ENCODE measurements at places on chromosomes 13 and 19.

DNA sequence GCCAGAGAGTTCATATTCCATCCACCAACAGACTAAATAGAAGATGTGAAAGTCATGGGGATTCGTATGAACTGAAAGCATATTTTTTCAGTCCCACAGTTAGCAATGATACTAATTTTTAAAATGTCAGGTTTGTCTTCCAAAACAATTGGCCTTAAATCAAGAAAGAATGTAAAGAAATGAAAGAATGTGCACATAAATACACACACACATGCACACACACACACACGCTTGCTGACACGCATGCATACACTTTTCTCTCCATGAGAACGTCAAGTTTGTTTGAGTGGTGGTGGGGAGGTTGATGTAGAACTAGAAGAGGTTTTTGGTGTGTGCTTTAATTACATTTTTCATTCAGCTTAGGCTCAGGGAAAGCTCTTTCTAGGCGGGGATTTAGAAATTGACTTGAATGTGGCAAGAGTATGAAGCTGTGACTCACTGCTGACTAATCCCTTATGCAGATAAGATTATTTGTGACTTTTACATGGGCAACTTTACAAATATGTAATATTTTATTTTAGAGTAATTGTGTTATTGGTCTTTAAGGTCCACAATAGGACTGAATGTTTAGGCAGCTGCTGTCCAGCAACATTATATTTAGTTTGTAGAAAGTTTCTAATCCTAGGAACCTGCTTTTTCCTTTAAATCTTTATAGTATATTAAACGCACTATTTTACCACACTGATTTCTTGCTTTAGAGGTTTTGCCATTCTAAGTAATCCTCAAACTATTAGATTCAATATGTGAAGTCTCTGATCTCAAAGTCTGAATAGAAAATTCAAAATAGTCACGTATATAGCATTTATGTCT lies 18.8 kb downstream of the FLT1 start:
- DNase-seq = no peak

DNA sequence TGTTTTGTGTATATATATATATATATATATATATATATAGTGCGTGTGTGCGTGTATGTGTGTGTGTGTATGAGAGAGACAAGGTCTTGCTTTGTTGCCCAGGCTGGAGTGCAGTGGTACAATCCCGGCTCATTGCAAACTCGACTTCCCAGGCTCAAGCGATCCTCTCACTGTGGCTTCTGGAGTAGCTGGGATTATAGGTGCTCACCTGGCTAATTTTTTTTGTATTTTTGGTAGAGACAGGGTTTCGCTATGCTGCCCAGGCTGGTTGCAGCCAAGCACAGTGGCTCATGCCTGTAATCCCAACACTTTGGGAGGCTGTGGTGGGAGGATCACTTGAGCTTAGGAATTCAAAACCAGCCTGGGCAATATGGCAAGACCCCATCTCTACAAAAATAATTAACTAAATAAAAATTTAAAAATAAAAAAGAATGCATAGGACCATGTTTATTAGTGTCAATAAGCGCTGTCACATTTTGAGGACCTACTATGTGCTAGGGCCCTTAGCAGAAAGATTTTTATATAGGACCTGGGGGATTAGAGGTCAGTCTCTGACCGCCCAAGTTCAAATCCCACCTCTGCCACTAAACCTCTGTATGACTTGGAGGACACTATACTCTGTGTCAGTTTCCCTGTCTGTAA lies 1.8 kb downstream of the PVR start:
- no peak for DNase-seq

- DNase-seq = no peak
Measured at GRCh38 chr19:50570997-50571396, 2.8 kb upstream of the LRRC4B start.

DNA sequence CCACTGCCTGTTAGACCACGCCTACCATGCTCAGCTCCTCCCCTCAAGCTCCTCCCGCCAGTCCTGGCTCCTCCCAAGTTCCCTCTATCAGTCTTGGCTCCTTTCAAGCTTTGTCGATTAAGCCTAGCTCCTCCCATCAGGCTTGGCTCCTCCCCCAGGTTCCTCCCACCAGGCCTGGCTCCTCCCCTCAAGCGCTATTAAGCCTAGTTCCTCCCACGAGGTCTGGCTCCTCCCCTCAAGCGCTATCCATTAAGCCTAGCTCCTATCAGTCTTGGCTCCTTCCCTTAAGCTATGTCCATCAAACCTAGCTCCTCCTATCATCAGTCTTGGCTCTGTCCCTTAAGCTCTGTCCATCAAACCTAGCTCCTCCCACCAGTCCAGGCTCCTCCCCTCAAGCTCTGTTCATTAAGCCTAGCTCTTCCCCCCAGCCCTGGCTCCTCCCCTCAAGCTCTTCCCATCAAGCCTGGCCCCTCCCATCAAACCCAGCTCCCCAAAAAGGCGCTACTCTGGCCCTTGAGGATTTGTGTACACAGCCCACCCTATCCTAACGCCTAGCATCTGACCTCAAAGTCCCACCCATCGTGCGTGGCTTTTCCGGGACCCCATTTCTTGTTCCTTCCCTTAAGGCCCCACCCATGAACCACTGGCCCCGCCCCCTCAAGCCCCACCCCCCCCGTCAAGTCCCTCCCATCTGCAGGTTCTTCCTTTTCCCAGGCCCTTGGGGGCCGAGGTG lies 10.0 kb downstream of the CAMSAP3 start:
- no peak for DNase-seq

DNA sequence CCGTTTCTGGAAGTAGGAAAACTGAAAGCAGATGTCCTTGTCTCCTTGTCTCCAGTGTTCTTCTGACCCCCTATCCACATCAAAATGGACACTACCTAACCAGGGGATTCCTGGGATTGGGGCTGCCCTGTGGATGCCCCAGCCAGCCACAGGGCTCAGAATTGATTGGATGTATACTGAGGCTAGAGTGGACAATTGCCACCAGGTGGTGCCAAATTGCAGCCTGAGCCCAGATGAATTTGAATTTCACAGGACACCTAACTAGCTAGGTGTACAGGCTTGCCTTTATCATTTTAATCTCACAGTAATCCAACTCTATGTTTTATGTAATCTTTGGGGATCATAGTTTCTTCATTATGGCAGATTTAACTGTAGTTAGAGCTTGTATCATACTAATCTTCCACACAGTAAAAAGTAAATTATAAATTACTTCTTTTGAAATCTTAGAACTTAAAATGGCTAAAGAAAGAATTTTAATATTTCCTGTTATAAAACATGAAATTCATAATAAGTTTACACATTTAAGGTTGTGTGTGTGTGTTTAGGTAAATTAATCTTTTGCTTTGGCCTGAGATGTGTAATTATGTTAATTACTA lies 58.0 kb downstream of the PIBF1 start:
- peak; percentile 8 for DNase-seq

- DNase-seq = no peak
Measured at GRCh38 chr19:41705393-41706174, 2.8 kb upstream of the CEACAM5 start.

DNA sequence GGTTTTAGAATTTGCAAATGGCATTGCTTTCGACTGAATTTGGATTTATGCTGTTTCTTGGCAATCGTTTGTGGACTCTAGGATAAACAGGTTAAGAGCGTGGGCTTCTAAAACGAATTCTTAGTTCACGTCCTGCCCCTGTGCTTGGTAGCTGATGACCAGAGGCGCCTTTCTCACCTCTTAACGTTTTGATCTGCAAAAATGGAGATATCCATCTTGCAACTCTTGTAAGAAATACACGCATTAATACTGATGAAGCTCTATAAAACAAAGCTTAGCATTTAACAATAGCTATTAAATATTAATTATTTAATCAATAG lies 580 bp upstream of the KATNAL1 start:
- DNase-seq = no peak

GRCh38 chr13:99378985-99379733 lies 72.0 kb upstream of the GPR183 start:
- DNase-seq = no peak

- DNase-seq = no peak
Measured at GRCh38 chr13:103062079-103062478, 4.1 kb downstream of the SLC10A2 start.

GRCh38 chr13:35979361-35979951 lies 151.7 kb downstream of the DCLK1 start:
- DNase-seq = no peak

GRCh38 chr13:46345398-46345797 lies 41.7 kb downstream of the RUBCNL start:
- no peak for DNase-seq

DNA sequence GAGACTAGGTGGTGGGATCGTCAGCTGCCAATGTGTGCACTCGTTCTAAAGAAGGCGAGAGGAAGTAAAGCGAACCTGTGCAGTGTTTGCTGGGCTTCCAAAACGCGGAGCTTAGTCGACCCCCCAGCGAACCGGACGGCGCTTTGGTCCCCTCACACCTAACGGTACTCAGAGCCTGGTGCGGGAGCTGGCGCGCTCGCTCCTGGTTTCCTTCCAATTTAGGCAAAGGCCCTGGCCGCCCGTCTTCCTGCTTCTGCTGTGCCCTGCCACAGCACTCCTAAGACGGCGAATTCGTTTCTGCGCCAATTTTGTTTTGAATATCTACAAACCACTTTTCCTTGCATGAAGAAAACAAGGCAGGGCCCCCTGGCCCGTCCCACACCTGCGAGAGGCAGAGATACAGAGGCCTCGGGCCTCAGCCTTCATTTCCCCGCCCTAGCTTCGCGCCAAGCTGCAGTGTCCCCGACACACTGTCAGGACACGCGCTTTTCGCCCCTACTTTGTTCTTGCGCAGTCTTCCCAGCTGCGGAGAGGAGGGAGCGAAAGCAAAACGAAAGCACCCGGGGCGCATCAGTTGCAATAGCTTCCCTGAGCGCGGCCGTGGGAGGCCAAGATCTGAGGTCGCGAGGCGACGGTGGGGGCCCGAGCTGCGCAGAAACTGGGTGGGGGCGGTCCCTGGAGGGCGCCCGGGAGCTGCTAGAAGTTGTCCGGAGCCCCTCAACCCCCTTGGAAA lies 111.9 kb downstream of the KCNRG start:
- peak; percentile 16 for DNase-seq

DNA sequence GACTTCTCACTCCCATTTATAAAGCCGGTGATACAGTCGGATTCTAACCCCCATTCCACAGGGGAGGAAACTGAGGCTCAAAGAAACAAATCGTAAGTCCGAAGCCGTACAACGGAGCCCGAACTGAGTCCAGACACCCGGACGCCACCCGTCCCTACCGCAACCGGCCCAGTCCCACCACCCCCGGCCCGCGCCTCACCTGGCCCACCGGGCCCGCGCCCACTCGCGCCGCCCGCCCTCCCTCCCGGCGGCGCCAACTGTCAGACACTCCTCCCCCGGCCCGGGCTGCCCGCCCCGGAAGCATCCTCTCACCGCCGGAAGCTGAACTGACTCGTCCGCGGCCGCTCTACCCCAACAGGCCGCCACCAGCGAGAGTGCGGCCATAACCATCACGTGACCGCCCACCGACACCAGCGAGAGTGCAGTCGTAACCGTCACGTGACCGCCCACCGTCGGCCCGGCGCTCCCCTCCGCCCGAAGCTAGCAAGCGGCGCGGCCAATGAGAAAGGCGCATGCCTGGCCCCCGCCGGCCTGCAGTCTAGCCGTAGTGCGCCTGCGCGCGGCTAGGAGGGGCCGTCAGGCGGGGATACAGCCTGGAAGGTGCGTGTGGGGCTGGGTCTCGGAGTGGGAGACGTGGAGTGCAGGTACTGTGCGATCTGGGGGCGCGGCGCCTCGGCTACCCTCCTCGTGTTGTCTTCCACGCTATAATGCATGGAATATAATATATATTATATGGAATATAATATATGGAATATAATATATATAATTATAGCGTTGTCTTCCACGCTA lies at the start of the genes C19orf47 and PLD3:
Gene C19orf47 (minus strand): TSS at position 273 of the 789 bp plus-strand sequence. CDS start 6,540 bp downstream, outside the sequence.
Gene PLD3 (plus strand): TSS at position 571 of the 789 bp plus-strand sequence. CDS start 17,789 bp downstream, outside the sequence.
- peak; percentile 94 for DNase-seq

GRCh38 chr13:44050450-44051063 lies 170.9 kb downstream of the LACC1 start:
- DNase-seq = no peak

GRCh38 chr13:67183151-67183550 lies 47.0 kb downstream of the PCDH9 start:
- DNase-seq = no peak

DNA sequence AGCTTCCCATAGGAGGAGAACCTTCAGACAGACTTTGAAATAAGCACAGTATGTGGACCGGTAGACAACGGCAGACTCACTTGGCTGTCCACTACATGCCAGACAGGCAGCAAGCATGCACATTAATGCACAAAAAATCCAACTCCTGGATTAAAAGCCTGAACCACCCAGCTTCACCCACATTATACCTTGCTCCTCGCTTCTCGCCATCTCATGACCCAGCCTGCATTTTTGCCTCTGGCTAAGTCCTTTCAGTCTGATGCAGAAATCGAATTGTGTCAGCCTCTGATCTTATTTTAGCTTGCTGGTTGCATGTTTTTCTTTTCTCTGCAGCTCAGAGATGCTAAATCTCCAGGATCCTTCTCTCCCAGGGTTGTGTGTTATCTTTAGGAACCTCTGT lies 358.7 kb downstream of the RFC3 start:
- DNase-seq = no peak

DNA sequence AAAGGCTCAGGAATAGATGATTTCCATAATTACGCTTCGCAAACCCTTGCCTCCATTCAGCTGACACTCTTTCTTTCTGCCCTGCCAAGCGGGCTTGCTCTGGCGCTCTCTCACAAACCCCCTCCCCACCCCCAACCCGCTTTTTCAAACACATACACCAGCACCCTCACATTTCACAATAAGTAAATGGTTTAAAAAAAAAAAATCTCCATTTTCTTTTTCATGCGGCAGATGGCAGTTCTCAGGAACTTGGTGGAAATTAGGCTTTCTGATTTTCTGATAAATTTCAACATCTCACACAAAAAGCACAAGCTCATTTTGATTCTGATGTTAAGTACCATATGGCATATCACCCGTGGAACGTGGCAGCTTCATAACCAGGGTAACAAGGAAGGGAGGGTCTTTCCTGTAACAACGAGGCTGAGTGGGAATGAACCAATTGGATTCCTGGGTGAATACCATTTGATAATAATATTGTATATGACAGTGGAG lies 43.8 kb downstream of the C13orf42 start:
- DNase-seq = no peak

GRCh38 chr19:17762505-17763229 lies 11.4 kb downstream of the FCHO1 start:
- no peak for DNase-seq

GRCh38 chr19:38039966-38040365 lies 133.0 kb downstream of the SIPA1L3 start:
- no peak for DNase-seq

DNA sequence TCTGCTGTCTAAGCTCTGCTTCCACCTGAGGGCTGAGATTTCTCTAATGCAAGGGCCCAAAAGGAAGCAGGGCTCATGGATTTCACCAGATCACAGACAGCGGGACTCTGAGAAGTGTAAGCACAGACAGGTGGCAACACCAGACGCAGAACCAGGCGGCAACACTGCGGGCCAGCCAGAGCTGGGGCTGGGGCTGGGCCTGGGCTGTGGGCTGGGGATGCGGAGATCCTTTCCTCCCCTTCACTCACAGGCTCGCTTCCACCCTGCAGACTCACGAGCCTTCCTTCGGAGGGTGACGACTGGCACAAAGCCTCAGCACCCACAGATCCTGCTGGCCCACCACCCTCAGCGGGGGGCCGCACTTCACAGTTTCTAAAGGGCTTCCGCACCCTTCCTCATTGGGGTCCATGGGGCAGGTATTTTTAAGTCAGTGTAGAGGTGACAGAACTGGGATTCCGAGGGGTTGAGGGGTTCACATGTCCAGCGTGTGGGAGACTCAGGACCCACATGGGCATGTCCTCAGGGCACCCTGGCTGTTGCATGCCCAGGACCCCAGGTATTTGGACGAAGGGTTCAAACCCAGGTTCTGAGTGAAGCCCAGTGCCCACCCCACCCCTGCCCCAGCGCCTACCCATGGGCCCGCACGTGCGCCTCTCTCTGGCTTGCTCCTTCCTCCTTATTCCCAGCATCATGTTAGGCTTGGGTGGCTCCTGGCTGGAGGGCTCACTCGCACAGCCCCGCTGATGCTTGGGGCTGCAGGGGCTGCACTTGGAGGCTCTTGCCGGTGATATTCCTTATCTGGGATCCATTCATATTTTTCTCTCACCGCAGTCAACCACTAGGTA lies 137.3 kb upstream of the GPR12 start:
- no peak for DNase-seq
